ENCODE measurements at places on chromosomes 12 and 14. TPM values are rescaled to one million over a fixed set of nuclear protein-coding genes. Genes with fewer than 3 reads are reported as not detected.

DNA sequence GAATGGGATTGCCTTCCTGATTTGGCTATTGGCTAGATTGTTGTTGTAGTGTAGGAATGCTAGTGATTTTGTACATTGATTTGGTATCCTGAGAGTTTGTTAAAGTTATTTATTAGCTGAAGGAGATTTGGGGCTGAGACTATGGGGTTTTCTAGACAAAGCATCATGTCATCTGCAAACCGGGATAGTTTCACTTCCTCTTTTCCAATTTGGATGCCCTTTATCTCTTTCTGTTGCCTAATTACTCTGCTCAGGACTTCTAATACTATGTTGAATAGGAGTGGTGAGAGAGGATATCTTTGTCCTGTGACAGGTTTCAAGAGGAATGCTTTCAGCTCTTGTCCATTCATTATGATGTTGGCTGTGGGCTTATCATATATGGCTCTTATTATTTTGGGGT is 265.7 kb upstream of the MGAT4C start:
- H3K36me3 ChIP-seq, result no peaks in the 10 kb centered on the region
- H3K4me1 ChIP-seq, result no peaks in the 10 kb centered on the region
- H3K4me3 ChIP-seq, result no peak overlapping the region
- no peaks in the 10 kb centered on the region for H3K27me3 ChIP-seq

- H3K27me3 ChIP-seq, result no peaks in the 10 kb centered on the region
- peaks cover 25% of the 10 kb centered on the region for H3K36me3 ChIP-seq
- peak overlapping the region; percentile 17 for H3K4me3 ChIP-seq
- H3K27ac ChIP-seq, result no peak overlapping the region
- no peaks in the 10 kb centered on the region for H3K4me1 ChIP-seq
Observed at GRCh38 chr12:4307593-4308333, 13.2 kb upstream of the TIGAR start.

DNA sequence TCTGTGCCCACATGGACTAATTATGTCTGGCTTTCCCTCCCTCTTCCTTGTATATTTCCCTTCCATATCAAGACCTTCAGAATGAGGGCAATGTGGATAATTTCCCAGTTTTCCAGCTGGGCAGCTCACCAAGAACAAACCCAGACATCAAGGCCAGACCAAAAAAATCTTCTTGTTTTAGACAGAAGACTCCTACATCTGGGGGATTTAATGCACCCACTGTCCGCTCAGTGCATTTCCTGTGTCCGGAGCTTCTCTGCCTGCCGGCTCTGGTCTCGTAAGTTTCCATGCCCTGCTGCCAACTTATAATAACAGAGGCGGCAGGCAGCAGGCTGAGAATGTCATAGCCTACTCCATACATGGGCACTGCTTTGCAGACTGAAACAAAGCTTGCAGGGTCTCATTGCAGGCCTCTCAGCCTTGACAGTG is 207.2 kb upstream of the BCL2L14 start:
- H3K27ac ChIP-seq, result peak overlapping the region; percentile 79
- peaks cover 43% of the 10 kb centered on the region for H3K4me1 ChIP-seq
- H3K4me3 ChIP-seq, result no peak overlapping the region
- H3K36me3 ChIP-seq, result peaks cover 9% of the 10 kb centered on the region

GRCh38 chr14:68464711-68465110 is 328.2 kb downstream of the ZFP36L1 start:
- H3K36me3 ChIP-seq, result no peaks in the 10 kb centered on the region
- no peak for DNase-seq
- H3K27me3 ChIP-seq, result no peaks in the 10 kb centered on the region
- H3K4me3 ChIP-seq, result no peak overlapping the region
- H3K27ac ChIP-seq, result no peak overlapping the region

- peaks cover 9% of the 10 kb centered on the region for H3K27me3 ChIP-seq
- no peaks in the 10 kb centered on the region for H3K4me1 ChIP-seq
- H3K27ac ChIP-seq, result no peak overlapping the region
- no peak overlapping the region for H3K4me3 ChIP-seq
- no peaks in the 10 kb centered on the region for H3K36me3 ChIP-seq
- DNase-seq, result no peak
Observed at GRCh38 chr12:113723631-113724030, 242.5 kb downstream of the RBM19 start.

- H3K4me1 ChIP-seq, result no peaks in the 10 kb centered on the region
- no peak for DNase-seq
- no peak overlapping the region for H3K4me3 ChIP-seq
- H3K27ac ChIP-seq, result no peak overlapping the region
- no peaks in the 10 kb centered on the region for H3K27me3 ChIP-seq
Observed at GRCh38 chr12:119868992-119869391, 8.1 kb downstream of the CIT start.

Gene NGB
- not detected for total RNA-seq

Gene TMEM229B
- total RNA-seq, result 6.4 TPM

Gene GPRC5A
- total RNA-seq, result 482 TPM

Gene PLBD1
- 106 TPM for total RNA-seq

Gene PTPRB
- 91.4 TPM for total RNA-seq

Gene PTPRR
- 1.4 TPM for total RNA-seq
